PC-9 (cell line): ENCODE measurements at places on chromosomes 6 and 20. TPM values are rescaled to one million over a fixed set of nuclear protein-coding genes. Genes with fewer than 3 reads are reported as not detected.

DNA sequence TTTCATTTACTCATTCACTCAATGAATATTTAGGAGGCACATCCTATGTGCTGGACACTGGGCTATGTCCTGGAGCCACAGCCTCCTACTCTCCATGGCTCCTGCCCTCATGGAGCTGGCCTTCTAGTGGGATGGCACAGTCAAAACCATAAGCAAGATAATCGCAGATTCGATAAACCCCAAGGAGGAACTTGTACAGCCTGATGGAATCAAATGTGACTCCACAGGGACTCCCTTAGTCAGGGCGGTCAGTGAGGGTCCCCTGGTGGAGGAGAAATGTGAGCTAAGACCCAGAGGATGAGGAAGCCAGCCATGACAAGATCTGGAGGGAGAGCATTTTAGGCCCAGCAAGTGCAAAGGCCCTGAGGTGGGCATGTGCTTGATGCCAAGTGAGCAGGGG lies 211.9 kb downstream of the PREX1 start:
- H3K4me3 ChIP-seq: no peak overlapping the region
- peaks cover 34% of the 10 kb centered on the region for H3K4me1 ChIP-seq
- no peaks in the 10 kb centered on the region for H3K27me3 ChIP-seq
- no peak overlapping the region for H3K27ac ChIP-seq
- no peak for DNase-seq

GRCh38 chr20:19121463-19121862 lies 91.0 kb upstream of the SLC24A3 start:
- no peak overlapping the region for H3K27ac ChIP-seq
- 0 out of 2 replicates have a peak, but pooled peaks cover 3% of the 10 kb centered on the region for H3K27me3 ChIP-seq
- H3K4me1 ChIP-seq: no peaks in the 10 kb centered on the region
- DNase-seq: no peak
- H3K4me3 ChIP-seq: no peak overlapping the region
- no peaks in the 10 kb centered on the region for H3K36me3 ChIP-seq

The RAB44 gene
- not detected in 2 replicates for total RNA-seq

DNA sequence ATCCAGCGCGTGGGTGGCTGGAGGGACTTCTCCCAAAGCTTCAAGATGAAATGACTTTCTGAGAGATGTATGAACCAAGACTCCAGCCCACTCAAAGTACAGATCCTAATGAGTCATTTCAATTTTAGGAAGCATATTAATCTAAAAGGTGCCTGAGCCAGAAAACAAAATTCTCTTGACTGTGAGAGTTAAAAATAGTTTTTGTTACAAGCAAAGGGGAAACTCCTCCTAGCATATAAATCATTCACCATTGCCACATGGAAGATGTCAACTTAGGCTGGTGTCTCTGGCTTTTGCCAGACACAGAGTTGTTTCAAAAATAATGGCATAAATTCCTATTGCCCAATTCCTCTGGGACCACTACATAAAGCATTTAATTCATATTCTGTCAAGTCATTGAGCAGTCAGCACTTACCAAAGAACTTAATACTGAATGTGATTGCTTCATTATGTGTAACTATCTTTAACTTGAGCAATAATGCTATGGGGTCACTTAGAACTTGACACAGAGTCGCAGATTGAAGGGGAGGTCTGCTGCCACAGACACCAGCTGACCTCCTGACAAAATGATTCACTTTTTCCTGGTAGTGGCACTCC lies 280.6 kb downstream of the SLC35F1 start:
- H3K36me3 ChIP-seq: no peaks in the 10 kb centered on the region
- no peak for DNase-seq
- H3K4me1 ChIP-seq: no peaks in the 10 kb centered on the region

The NFATC2 gene
- 6.3 and 6.8 TPM in 2 replicates for total RNA-seq

The TTI1 gene
- 29.1 and 34.2 TPM in 2 replicates for total RNA-seq

- no peak overlapping the region for H3K4me3 ChIP-seq
- H3K4me1 ChIP-seq: no peaks in the 10 kb centered on the region
- DNase-seq: no peak
Measured at GRCh38 chr6:160996131-160996601, 4.6 kb downstream of the MAP3K4 start.

DNA sequence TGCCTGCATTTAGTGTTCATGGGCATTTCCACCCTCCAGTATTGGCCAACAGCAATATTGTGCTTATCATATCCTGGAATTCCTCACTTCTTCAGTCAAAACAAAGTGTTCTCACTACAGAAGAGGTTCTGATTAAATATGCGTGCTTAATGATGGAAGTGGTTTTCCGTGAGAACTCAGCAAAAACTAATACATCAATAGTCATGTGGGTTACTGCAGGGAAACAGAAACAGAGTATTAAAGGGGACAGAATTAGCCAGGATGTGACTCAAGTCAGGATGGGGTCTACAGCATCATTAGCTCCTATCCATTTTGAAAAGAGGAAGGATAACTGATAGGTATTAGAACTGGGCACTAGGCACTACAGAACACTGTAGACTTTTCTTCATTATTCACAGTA lies 384.6 kb downstream of the CDKAL1 start:
- no peak overlapping the region for H3K4me3 ChIP-seq
- DNase-seq: no peak
- no peaks in the 10 kb centered on the region for H3K27me3 ChIP-seq
- no peak overlapping the region for H3K27ac ChIP-seq

- no peak for DNase-seq
- 0 out of 2 replicates have a peak, but pooled peaks cover 7% of the 10 kb centered on the region for H3K4me1 ChIP-seq
- H3K36me3 ChIP-seq: no peaks in the 10 kb centered on the region
- H3K27me3 ChIP-seq: no peaks in the 10 kb centered on the region
Measured at GRCh38 chr6:5567352-5567751, 306.0 kb downstream of the FARS2 start.

DNA sequence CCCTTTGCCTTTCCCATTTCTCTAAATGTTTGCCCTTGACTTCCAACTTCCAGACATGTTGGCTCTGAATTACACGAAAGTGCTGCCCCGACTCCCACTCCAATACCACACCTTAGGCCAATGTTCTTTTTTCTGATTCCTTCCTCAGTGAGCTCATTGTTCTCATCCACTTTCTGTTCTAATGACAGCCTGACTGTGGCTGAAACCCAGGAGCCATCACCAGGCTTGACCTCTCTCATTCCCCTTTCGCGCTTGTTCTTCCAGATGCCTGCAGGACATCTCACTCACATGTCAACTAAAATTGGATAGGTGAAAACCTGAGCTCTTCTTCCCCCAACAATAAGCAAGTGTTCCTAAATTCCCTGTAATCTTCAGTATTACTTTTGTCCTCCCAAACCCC lies 40.4 kb downstream of the PTPRK start:
- no peaks in the 10 kb centered on the region for H3K27me3 ChIP-seq
- H3K27ac ChIP-seq: no peak overlapping the region
- no peak overlapping the region for H3K4me3 ChIP-seq
- H3K4me1 ChIP-seq: no peaks in the 10 kb centered on the region
